Lower leg skin (tissue), 4 donors: ENCODE measurements at places on chromosomes 13 and 19.

GRCh38 chr19:40717880-40718773 is 1.2 kb downstream of the ITPKC start:
- peak; percentile 59 for DNase-seq

DNA sequence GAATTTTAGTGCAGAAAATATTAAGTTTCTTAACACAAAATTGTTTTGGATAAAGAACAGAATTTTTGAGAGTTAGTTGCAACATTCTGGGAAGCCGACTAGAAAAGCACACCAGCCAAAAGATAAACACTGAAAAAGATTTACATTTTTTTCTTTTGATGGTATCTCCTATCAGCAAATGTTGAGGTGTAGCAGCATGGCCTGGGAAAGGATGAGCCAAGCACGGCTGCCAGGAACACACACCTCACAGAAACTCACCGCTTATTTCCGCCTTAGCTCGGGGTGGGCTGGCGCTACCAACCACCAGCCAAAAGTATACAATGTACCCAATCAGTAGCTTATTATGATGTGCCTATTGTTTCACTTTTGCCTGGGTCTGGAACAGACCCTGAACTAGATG is 134.7 kb downstream of the MIPEP start:
- no peak for DNase-seq

DNA sequence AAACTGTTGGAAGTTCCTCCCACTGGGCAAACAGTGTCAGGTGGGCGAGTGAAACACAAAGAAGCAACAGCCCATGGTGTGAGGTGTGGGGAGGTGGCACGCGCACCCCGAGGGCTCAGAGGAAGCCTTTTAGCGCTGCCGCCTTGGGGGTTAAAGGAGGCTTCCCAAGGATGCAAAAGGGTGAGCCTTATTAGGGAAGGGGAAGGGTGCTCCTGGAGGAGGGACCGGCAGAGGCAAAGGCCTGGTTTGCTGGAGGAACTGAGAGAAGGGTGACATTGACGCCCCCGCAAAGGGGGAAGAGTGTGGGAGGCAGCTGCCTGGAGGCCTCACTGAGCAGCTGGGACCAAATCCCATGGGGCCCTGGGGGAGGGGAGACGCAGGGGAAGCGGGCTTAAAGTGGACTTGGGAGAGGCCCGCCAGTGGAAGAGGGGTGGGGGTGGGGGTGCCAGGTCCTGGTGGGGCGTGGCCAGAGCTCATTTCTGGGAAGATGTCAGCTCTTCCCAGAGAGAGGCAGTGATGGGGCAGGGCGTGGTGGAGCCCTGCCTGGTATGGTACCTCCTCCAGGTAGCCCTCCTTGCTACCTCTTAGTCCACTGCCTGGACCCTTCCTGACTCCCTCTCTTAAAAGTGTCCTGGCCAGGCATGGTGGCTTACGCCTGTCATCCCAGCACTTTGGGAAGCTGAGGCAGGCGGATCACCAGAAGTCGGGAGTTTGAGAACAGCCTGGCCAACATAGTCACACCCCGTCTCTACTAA is 12.0 kb upstream of the FCHO1 start:
- no peak for DNase-seq

DNA sequence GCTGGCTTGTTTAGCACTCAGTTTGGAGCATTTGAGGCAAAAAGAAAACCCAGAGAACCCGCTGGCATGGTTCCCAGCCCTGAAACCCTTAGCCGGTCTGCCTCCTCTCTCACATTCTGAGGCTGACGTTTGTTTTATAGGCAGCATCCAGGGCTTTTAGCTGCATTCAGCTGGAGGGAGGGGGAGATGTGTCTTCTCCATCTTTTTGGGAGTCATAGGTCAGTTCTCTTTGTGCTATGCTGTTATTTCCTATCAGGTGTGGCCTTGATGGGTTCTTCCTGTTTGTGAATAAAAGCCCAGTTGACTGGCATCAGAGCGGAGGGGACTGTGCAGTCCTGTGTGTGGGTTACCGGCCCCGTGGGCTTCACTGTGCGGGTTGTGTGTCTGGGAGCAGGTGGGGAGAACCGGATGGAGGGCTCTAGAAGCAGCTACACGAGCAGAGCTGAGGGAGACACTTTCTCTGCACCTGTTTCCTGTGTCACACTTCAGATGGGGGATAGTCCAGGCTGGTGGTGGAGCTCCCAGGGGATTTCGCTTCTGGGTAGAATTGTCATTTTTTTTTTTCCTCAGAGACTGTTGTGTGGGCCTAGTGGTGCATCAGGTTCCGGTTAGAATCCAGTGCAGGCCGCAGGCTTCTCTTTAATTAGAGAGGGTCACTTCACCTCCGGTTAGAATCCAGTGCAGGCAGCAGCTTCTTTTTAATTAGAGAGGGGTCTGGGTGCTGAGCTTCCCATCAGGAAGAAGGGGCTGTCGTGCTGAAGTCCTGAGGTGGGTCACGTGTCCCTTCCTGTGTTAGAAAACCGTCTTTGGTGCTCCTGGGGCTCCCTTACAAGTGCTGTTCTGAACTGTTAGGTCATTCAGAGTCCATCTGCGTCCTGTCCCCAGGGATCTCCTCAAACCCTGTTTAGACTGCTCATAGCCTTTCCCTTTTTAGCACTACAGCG is 69.6 kb downstream of the ARHGEF7 start:
- no peak for DNase-seq

DNA sequence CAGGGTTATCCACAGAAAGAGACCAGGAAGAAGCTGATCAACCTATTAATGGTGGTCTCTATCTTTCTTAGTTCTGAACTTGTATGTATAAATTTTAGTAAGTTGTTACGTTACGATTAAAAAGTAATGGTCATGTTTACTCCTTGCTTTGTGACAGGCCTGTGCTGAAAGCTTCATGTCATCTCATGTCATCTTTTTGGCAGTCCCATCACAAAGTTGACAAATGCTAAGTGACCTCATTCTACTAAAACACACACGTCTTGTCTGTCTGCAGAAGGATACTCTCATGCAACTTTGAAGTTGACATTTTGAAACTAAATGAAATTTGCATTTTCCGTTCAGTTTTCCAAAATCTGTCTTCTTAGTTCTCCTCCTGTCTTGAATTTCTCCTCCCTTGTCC is 345.9 kb downstream of the DNAJC15 start:
- no peak for DNase-seq

- no peak for DNase-seq
These were observed 195.2 kb upstream of the IPO5 start for GRCh38 chr13:97758317-97758716.

DNA sequence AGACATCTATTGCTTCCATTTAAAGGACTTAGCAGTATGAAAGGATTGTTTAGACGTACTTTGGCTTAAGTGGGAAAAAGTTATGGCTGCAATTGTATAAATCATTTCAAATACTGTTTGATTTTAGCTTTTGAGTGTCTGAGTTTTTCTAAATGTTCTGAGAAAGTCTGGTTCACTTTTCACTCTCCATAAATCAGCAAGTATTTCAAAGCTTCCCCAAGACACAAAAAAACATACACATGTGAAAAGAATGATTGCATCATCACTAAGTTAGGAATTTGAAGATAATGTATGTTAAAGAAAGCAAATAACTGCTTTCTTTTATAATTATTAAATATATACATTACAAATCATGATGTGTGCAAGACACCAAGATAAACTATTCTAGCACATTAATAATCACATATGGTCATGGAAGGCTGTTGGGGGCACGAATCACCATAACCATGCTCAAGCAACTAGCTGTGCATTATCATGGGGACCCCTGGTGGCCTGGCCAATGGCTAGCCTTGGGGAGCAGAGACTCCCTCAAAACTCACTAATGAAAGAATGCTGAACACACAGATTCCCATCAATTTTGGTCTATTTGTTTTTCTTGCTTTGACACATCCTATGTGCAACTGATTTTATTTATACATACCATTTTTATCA is 111.1 kb downstream of the MIPEP start:
- no peak for DNase-seq

DNA sequence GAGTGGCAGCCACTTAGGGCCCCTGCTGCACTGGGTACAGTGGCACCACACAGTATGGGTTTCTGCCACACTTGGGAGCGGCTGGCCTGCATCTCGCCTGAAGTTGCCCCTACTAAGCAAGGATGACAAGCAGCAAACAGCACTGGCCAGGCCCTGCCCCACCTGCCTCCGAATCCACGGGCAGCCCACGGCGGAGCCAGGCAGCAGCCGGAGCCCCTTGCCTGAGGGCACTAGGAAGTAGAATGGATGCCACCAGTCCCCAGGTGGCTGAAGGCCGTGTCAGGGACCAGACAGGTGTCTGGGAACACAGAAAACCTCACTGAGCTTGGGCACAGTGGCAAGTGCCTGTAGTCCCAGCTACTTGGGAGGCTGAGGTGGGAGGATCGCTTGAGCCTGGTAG is 19.4 kb downstream of the MLLT1 start:
- no peak for DNase-seq

DNA sequence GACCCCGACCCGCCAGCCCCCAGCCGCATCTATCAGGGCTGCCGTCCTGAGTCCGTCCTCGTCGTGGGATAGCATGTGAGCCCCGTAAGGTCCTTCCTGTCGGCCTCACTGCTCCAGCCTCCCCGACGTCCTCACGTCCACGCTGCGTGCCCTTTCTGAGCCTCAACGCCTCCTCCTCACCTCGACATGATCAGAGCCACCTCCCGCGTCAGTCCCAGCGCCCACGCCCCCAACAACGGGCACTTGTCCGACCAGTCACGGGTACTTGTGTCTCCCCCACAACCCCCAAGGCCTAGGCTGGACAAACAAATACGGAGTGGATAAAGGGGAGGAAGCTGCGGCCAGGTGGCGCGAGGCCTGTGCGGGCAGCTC is 665 bp downstream of the ZNF497 start:
- no peak for DNase-seq

- peak; percentile 46 for DNase-seq
These were observed at the start of gene SMAD9 for GRCh38 chr13:36919833-36920615. Gene SMAD9, minus strand, starts transcription at chr13:36920238. Its CDS starts 40,549 bp downstream, at chr13:36879689.

DNA sequence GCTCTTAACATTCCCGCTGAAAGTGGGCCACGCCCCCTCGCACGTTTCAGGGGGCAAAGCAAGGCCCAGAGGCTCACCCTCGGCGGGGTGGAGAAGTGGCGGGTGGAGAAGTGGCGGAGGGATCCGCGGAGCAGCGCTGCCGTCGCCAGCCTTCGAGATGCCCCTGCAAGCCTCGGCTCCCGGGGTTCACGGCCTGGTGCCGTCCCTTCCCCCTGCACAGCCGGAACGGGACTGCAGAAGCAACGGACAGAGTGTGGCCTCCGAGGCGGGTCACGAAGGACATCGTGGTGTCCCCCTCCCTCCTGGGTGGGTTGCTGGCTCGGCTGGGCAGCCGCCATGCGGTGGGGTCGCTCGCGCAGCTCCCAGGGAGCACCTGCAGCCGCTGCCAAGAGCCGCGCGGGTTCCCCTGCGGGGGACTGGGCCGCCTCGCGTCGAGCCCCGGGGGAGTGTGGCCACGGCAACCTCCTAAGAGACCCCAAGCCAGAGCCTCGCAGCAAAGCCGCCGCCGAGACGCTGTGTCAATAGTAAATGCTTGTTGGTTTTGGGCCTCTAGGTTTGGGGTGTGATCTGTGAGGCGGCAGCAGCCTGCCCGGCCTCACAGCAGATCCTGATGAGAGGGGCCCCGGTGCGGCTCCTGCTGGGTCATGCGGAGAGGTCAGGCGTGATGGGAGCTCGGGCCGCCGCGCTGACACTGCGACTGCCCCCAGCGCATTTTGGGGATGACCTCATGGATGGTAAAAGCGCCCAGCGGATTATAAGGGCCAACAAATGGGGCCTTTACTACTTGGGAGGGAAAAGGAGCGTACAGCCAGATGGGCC is 5.5 kb downstream of the TPGS1 start:
- no peak for DNase-seq

GRCh38 chr13:34357435-34358232 is 539.7 kb downstream of the RFC3 start:
- no peak for DNase-seq

DNA sequence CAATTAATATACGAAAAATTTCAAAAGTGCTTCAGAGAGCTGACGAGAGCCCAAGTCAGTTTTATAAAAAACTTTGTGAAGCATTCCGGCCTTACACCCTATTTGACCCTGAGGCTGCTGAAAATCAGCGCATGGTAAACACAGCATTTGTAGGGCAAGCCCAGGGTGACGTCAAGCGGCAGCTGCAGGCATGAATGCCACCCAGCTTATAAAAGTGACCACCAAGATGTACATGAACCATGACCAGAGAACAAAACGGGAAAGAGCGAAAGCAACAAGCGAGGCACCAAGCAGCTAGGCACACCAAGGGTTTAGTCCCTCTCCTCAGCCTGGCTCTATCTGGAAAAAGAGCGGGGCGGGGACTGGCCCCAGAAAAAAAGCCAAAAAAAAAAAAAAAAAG is 6.0 kb downstream of the SIGLEC11 start:
- no peak for DNase-seq

GRCh38 chr19:40078377-40078776 is 12.4 kb downstream of the ZNF780A start:
- DNase-seq: no peak

DNA sequence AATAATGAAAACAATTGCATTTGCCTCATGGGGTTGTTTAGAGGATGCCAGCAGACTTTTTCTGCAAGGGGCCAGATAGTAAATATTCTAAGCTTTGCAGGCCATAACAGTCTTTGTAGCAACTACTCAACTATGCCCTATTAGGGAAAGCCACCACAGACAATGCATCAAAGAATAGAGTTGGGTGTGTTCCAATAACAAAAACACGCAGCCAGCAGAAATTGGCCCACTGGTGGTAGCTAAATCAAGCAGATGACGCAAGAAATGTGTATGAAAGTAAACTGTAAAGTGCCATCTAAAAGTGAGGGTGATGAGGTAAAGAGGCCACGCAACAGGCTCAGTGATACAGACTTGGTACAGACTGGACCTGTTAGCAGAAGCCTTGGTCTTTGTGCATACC is 75.2 kb upstream of the SIAH3 start:
- no peak for DNase-seq

DNA sequence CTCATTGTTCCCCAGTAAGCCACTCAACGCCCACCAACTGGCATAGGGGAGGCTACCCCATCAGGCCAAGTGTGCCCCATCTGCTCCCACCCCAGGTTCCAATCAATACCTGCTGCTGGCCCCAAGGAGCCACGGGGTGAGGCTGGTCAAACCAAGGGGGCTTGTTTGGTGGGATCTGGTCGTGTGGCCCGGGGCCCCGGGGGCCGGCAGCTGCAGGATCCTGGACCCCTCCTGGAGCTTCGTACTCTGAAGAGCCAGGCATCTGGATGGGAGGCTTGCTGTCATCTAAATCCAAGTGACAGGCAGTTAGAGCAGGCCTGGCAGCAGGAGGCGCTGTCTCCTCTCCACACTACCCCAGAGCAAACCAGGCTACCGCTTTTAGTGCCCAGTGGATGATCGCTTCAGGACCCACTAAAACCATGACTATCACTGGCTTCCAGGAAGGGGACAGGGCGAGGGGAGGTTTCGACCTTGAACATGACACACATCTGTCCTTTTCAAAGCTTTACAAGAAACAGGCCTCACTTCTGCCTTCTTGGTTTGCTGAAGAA is 14.2 kb downstream of the CHERP start:
- no peak for DNase-seq

DNA sequence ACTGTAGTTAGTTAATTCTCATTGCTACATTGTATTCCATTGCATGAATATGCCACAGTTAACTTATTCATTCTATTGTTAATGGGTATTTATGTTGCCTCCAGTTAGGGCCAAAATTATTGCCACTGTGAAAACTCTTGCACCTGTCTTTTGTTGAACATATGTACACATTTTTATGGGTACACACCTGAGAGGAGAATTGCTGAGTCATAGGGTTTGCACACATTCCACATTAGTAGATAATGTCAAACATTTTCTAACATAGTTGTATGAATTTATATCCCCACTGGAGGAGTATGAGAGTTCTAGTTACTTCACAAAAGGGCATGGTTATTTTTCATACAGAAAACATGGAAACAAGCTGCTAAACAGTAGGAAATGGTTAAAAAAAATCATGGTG is 338.4 kb downstream of the FOXO1 start:
- no peak for DNase-seq
